ENCODE measurements at places on chromosomes 11 and 22.
A peak's percentile ranks its signal among the peaks of the same experiment; 100 is the strongest.

- no peak for DNase-seq
Measured at GRCh38 chr11:11963842-11964773, 44.3 kb downstream of the DKK3 start.

DNA sequence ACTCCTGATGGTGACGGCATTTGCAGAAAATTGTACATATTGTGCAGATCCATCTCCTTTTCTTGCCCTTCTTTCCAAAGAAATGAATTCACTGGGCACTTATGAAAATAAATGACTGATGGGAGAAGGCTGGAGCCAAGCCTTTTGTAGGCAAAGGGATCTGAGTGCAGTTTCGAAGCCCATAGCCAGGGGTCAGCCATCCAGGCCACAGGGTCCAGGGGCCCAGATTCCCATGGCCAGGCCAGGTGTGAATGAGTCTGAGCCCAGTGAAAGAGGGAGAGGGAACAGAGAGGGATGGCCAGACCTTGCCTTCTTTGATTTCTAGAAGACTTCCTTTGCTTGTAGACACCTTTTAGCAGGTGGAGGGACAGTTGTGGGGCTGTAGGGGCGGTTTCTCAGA, 209.1 kb downstream of the KIRREL3 start:
- DNase-seq = no peak

GRCh38 chr11:12001186-12001585, 7.2 kb downstream of the DKK3 start:
- DNase-seq = peak; percentile 68

DNA sequence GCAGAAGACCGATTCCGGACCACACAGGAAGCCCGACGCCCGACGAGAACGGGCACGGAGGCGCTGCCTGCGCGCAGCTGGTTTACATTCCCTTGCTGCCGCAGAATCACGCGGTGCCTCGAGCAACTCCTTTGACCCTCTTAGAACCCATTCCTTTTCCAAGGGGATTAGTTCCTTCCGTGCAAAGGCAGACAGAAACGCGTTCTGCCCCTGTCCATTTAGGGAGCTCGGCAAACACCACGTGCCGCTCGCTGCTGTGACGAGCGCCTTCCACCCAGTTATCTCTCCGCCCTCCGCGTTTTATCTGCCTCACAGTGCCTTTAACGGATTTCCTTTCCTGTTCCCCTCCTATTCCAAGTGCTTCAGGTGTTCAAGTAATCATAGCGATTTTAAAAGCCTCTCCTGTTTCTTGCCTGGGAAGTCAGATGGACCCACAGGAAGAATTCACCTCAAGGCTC, 24.1 kb upstream of the MICAL3 start:
- DNase-seq = no peak

DNA sequence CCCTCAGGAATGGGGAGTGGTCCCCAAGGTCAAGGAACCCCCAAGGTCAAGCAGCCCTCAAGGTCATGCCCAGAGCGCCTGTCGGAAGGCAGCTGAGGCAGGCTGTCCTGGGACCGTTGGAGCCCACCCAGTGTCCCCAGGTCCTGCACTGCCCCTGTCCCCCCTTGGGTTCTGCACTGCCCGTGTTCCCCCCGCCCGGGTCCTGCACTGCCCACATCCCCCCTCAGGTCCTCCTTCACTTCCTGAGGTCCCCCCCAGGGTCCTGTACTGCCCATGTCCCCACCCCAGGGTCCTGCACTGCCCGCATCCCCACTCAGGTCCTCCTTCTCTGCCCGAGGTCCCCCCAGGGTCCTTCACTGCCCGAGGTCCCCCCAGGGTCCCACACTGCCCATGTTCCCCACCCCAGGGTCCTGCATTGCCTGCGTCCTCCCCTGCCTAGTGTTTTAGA, 1073.0 kb downstream of the BRD1 start:
- no peak for DNase-seq

DNA sequence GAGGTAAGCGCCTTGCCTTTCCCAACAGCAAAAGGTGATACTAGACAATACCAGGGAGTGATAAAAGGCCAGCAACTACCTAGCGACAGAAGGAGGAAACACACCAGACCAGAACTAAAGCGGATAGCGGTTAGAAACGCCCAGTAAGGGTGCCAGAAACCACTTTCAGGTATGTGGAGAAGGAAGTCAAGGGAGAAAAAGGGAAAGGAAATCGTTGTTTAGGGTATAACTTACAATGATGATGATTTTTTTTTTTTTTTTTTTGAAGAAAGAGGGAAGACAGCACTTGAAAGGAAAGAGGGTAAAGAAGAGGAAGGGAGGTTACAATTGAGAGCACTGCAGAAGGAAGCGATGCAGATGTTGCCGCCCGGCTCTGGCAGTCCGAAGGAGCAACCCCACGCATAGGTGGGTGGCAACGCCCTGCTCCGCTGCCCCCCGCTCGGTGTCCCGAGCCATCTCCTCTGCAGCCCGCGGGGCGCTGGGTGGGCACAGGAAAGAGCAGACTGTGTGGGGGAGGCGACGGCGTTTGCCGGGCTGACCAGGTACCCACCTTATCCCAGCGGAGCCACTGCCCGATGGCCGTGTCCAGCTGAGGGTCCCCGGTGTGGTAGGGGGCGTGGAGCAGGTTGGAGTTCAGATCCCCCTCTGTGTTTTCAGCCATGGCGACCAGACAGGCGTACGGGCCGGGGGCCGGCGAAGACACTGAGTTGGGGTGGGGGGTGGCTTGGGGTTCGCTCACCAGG, 561 bp downstream of the PGM2L1 start:
- DNase-seq = no peak

GRCh38 chr11:116533186-116533825, 239.5 kb downstream of the BUD13 start:
- DNase-seq = no peak

DNA sequence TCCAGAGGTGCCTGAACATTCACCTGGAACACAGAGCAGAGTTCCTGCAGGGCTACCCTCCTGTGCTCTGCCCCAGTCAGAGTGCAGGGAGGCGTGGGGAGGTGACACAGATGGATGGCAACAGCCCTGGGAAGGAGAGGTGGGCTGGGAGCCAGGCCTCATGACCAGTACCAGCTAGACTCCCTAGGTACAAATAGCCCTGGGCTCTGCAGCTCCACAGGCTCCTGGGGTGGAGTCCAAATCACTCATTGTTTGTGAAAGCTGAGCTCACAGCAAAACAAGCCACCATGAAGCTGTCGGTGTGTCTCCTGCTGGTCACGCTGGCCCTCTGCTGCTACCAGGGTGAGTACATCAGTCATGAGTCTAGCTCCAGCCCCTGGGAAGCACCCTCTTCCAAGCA, at the start of gene SCGB1D2:
Gene SCGB1D2 (plus strand): TSS at position 219 of the 400 bp plus-strand sequence. CDS start 69 bp downstream, at position 288.
- DNase-seq = no peak

DNA sequence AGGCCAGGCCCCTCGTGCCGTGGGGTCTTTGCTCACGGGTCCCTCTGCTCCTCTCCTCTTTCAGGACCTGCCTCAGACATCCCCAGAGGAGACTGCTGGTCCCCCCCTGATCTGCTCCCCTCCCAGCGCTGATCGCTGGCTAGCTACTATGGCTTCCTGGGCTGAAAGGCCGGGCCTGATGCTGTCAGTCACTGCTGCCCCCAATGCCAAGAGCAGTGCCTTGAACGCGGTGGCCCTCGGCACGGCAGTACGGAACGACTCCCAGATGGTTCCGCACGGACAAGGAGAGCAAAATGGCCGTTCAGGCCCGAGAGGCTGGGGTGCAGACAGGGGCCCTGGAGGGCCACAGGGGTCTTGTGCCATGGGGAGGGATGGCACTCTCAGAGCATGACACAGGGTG, 21.5 kb downstream of the SULT4A1 start:
- DNase-seq = no peak

GRCh38 chr22:25482868-25483639, 81.4 kb upstream of the GRK3 start:
- no peak for DNase-seq

DNA sequence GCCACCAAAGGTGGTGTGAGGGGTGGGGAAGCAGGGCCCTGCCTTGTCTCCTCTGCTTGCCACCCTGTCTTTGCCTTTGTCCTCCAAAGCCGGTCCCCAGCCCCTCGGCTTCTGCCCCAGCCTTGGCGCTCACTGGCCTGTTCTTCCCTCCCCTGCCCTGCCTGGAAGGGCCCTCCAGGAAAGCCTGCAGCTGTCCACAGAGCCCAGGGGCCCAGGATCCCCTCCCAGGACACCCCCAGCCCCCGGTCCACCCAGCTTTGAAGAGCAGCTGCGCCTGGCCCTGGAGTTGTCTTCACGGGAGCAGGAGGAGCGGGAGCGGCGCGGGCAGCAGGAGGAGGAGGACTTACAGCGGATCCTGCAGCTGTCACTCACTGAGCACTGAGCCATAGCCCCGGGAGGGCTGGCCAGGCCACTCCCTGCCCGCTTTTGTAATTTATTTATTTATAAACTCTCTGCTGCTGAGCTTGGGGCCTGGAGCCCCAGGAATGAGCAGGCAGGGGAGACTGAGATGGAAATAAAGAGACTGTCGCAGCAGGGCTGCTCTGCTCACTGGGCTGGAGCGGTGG, 1.3 kb upstream of the SSH3 start:
- no peak for DNase-seq

DNA sequence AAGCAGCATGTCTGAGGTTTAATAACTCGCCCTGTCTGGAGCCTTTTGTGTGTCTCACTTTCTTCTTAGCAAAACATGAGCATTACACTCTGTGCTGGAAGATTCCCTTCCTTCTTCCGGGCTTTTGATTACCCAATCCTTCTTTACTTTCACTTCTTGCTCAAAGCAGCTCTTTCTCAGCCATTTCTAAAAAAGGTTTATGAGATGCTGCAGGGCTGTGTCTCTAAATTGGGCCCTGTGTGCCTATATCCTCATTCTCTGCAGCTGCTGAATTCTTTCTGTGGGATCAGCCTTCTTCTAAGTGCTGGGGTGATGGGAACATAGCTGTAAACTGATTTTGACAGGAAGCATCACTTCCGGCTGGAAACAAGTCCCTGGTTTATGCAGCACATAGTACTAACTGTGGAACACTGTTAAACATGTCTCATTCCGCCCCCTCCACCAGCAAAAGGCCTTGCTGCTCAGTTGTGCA, 71.8 kb downstream of the PIWIL4 start:
- DNase-seq = no peak

GRCh38 chr11:13868710-13869397, 93.7 kb upstream of the SPON1 start:
- no peak for DNase-seq

GRCh38 chr11:61752117-61752924, at the start of gene MYRF:
TSS of gene MYRF (plus strand) at chr11:61752636. CDS start at chr11:61752745, 109 bp downstream.
- DNase-seq = peak; percentile 52

Measured in NCI-H1436 (cell line).